Left renal cortex interstitium (tissue), 4 donors: ENCODE measurements at places on chromosomes 11 and 22.

DNA sequence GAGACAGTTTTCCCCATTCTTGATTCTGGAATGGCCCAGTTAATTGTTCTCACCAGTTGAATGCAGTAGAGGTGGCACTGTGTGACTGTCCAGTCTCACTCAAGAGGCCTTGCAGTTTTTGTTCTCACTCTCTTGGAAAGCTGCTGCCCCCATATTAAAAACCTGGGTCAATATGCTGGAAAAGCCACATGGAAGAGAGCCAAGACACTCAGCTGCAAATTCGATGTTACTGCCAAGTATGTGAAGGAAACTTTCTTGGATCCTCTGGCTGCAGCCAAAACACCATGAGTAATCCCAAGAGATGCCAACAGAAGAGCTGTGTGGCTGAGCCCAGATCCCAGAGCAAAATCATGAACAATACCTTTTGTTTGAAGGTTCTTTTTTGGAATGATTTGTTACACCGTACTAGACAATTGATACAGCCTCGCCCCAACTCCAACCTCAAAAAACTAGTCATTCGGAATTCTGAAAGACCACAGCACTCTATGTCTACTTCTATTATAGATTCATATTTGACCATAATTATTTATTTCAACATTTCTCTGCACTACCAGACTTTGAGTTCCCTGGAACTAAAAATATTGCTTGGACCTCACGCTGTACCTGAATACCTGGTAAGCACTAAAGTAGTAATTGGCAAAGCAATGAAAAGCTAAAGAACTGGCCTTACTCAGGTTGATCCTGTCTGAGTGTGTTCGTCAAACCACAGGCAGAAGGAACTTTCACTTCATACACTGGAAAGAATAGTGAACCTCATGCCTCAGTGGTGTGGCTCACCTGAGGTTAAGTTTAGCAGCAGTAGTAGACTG is 378.8 kb downstream of the ETS1 start:
- no peak for DNase-seq

- DNase-seq, result no peak
These were observed 86.8 kb downstream of the SLC1A2 start for GRCh38 chr11:35332524-35332923.

DNA sequence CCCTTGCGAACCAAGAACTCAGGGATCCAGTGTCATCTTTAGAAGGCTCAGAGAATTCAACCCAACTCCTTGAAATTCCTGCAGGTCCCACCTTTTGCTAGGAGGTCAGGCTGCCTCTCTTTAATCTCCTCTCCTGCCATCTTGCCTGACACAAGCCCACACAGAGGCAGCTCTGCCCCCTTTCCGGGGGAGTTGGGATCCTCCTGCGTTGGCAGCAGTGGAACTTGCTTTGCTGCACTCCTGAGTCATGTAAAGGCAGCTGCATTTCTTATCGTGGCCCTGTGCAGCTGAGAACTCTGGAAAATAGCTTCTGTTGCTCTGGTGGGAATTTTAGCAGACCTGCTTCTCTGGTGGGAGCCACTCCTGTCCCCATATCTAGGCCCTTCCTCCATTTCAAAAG is 142.3 kb upstream of the TBCEL start:
- no peak for DNase-seq

- no peak for DNase-seq
These were observed 33.6 kb downstream of the NEU3 start for GRCh38 chr11:75022296-75022695.

- DNase-seq, result no peak
These were observed 214.0 kb upstream of the SYN3 start for GRCh38 chr22:33272180-33272579.

- no peak for DNase-seq
These were observed 313.7 kb downstream of the MN1 start for GRCh38 chr22:27487600-27488452.

GRCh38 chr11:10326012-10326964 is 21.4 kb downstream of the ADM start:
- no peak for DNase-seq

DNA sequence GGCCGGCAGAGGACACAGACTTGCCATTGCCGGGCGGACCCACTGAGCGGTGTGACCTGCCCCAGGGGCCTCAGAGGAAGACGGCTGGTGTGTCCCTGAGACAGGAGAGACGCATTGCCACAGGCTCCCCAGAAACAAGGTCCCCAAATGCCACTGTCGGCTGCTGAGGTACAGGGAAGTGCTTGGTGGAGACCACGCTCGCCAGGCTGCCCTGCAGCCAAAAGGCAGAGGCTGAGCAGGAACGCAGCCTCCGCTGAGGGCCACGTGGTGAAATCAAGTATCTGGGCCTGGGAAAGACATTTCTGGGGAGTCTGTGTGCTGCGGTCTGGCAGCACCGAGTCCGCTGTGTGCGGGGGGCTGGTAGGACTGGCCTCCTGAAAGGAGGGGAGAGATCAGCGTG is 794.9 kb downstream of the BRD1 start:
- no peak for DNase-seq

DNA sequence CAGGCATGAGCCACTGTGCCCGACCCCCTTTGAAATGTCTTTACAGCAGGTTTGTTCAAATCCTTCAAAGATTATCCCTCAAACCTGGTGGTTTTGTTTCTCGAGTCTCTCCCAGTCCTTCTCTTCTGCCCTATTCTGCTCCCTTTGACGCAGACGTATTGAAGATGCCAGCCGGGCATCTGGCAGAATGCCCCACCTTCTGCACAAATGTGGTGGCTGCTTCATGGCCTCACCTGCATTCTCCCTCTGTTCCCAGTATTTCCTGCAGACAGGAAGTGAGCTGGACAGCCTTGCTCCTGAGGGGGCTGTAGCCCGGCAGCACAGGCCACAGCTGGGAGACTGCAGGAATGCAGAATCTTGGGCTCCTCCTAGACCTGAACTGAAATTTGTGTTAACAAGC is 4.8 kb upstream of the NAP1L4 start:
- DNase-seq, result no peak

- no peak for DNase-seq
These were observed 46.3 kb downstream of the GAB2 start for GRCh38 chr11:78371221-78371891.

DNA sequence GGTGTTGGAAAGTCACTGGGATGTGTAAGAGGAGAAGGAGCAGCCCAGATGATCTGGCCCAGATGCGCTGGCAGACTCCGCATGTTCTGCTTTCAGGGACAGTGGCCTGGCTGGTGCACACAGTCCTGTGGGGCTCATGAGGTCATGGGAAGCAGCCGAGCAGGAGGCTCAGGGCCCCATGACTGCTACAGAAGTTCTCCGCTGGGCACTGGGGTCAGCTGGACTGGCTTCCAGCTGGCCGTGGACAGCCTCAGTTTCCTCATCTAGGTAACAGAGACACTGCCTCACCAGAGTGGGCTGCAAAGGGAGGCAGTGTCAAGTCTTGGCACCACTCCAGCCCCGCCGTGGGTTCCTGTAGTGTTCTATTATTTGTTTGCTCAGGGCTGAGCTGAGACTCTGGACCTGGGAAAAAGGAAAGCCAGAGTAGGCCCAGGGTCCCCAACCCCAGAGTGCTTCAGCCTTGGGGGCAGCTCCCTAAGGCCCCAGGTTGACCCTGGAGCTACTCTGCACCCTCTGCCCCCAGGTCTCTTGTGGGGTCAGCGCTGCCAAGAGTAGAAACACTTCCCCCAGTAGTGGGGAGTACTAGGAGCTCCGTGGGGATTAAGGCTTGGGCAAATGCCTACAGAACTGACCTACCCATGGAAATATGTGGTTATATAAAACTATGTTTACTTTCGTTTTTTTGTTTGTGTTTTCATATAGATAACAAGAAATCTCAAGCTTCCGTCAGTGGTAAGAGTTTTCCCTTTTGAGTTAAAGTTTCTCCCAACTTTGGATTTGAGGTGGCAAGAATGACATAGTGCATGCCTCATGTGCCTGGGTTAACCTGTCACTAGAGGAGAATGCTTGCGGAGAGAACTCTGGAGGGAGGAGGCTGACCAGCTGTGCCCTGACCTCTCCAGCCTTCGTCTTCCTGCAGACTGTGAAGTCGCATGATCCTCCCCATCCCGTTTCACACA is 45.3 kb downstream of the MED15 start:
- no peak for DNase-seq

DNA sequence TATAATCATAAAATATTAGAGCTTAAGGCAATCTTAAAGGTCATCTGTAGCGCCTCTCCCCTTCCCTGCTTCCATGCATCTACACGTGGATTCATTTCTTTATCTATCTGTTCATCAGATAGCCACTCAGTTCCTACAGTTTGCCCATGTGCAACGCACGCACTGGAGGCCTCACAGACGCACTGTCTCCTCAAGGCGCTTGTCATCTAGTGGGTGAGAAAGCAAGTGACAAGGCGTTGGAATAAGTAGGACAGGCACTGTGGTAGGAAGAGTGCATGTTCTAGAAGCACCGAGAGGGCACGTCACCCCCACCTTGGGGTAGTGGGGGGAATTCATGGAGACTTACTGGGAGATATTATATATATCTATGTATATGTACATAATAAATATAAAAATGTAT is 20.8 kb upstream of the JAM3 start:
- DNase-seq, result no peak
